ENCODE measurements at places on chromosomes 3 and 15. TPM values are rescaled to one million over a fixed set of nuclear protein-coding genes. Genes with fewer than 3 reads are reported as not detected.
A peak's percentile ranks its signal among the peaks of the same experiment; 100 is the strongest.

DNA sequence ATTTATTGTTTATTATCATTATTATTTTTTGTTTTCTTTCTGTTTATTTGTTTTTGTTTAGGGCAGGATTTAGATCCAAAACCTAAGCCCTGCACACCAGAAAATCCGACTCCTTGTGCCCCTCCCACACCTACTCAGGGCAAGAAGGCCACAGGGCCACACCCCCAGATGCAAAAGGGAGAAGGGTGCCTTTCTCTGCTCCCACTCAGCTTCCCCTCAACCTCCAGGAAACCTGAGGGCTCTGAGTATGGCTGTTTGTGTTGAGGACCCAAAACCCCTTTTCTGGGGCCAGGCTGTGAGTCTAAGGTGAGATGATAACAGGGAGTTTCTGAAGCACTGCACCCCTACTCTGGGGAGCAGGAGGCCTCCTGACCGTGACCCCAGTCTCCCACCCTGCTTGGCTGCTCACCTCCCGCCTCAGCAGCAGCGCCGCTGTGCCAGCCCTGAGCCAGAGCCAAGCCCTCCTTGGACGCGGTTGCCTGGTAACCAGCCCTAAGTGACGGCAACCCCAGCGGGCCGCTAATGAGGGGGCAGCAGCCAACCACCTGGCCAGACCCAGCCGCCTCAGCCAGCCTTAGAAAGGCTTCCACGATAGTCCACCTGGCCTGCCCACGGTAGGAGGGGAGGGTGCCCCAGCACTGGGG lies 6.4 kb upstream of the C15orf39 start:
- peak; percentile 79 for DNase-seq

TRAT1 gene
- 0.40 TPM for total RNA-seq

DNA sequence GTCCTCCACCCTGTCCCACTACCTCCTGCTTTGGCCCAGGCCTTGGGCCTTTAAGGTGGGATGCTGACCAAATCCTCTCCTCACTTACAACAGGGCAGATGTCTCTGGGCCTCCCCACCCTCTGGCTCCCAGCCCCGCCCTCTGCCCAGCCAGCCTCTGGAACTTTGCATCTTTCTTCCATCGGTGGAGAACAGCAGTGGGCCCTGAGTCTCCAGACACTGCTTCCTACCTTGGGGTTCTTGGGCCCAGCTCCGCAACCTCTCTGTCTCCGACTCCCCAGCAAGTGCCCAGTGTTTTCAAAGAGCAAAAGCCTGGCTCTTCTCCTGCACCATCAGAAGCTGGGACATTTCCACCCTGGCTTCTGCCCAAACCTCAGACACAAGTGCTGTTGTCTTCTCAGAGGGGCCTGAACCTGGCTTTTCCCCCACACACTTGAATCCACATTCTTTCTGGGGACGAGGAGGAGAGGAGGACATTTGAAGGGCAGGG lies 33.1 kb downstream of the MRAS start:
- peak; percentile 3 for DNase-seq

GRCh38 chr3:158249183-158249582 lies 139.3 kb downstream of the RSRC1 start:
- DNase-seq = no peak

- peak; percentile 92 for DNase-seq
These were observed 646.4 kb upstream of the ADAMTS9 start for GRCh38 chr3:65334045-65334665.

DNA sequence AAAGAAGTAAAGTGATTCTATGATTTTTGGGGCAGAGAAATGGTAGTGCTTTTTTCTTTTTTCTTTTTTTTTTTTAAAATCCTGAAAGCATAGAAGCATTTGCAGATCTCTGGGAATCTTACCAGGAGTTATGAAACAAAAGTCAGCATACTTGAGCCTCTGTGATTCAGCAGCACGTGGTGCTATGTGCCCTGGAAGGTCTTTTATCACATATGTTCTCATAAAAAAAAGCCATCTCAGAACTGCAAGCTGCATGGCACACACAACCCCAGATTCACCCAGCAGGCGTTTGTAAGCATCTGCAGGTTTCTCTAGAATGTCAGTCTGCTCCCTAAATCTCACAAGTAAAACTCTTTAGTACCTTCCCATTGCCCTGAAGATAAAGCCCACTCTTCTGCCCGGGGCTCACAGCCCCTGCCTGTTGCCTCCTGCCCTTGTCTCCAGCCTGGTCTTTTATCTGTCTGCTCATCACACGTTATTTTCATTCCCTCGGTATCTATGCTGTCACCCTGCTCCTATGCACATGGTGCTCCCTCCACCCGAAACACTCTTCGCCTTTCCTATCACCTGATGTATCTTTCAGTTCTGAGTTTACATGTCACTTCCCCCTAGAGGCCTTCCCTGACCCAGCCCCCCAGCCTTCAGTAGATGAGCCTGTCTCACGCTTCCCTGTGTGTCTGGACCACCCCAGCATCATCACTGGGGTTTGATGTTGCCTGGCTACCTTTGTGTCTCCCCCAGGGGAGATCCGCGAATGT lies 72.4 kb downstream of the CHDH start:
- no peak for DNase-seq

ZBTB38 gene
- total RNA-seq = 83.0 TPM

DNA sequence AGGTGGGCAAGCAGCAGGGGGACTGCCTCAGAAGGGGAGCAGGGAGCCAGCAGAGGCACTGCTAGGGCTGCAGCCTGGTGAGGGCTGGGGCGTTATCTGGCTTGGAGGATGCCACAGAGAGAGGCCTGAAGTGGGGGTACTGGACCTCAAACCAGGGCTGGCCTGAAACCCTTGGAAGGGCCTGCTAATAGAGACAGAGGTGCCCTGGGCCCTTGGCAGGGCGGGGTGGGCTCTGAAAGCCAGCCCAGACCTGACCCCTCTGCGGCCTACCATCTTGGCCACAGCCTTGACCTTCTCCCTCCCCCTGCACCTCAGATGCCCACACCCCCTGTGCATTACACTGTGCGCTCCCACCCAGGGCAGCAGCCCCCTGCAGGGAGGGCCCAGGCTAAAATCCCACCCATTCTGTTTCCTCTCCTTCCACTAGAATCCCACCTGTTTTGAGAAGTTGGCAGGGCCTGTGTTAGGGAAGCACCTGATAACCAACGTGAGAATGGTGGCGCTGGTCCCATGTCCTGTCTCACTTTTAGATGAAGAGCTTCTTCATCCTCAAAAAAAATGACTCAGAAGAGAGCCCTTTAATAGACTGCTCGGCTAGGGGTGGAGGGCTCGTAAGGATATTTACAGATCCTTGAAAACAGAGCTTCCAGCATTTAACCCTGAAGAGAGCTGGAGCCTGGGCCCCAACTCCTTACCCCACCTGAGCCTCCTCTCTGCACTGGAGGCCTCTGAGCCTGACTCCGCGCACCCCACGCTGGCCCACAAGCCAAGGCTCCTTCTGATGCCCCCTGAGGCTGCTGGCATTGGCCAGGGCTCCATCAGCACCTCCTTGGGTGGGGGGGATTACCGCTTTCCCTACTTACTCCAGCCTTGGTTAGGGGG lies 29.8 kb downstream of the LOXL1 start:
- DNase-seq = peak; percentile 8

KBTBD13 gene
- total RNA-seq = 0.21 TPM

FAIM gene
- total RNA-seq = 28.6 TPM

GASK1A gene
- total RNA-seq = 16.1 TPM
